ENCODE measurements at places on chromosomes 7 and 10. TPM values are rescaled to one million over a fixed set of nuclear protein-coding genes. Genes with fewer than 3 reads are reported as not detected.

The OPALIN gene
- not detected for total RNA-seq

The FGFR2 gene
- 77.5 TPM for total RNA-seq

The TET1 gene
- total RNA-seq: 55.9 TPM

The MMD2 gene
- total RNA-seq: 5.7 TPM

The PPRC1 gene
- total RNA-seq: 18.4 TPM

The ADIRF gene
- 10.1 TPM for total RNA-seq
